Kidney epithelial cell (primary cell): ENCODE measurements at places on chromosomes 6 and 20. TPM values are rescaled to one million over a fixed set of nuclear protein-coding genes. Genes with fewer than 3 reads are reported as not detected.
A peak's percentile ranks its signal among the peaks of the same experiment; 100 is the strongest.

BPIFB4 gene
- not detected in 2 replicates for total RNA-seq

ARFGEF2 gene
- 34.0 and 38.9 TPM in 2 replicates for total RNA-seq

GRCh38 chr20:38108986-38109541 is 56.0 kb downstream of the TGM2 start:
- no peak for DNase-seq

CCN6 gene
- total RNA-seq = 1.0 and 1.5 TPM in 2 replicates

- peak; percentile 95 for DNase-seq
Measured at GRCh38 chr6:158869826-158870648, 50.9 kb upstream of the EZR start.

KHDC1L gene
- total RNA-seq = not detected in 2 replicates

VGLL2 gene
- total RNA-seq = not detected in 2 replicates

TSPO2 gene
- not detected in 2 replicates for total RNA-seq

PTCRA gene
- total RNA-seq = not detected in 2 replicates

CNBD2 gene
- total RNA-seq = 3.3 and 5.6 TPM in 2 replicates

NHLRC1 gene
- 3.1 and 4.5 TPM in 2 replicates for total RNA-seq

JAG1 gene
- 132 and 150 TPM in 2 replicates for total RNA-seq

GRCh38 chr6:159830501-159831372 is 30.7 kb downstream of the PNLDC1 start:
- DNase-seq = no peak

DNA sequence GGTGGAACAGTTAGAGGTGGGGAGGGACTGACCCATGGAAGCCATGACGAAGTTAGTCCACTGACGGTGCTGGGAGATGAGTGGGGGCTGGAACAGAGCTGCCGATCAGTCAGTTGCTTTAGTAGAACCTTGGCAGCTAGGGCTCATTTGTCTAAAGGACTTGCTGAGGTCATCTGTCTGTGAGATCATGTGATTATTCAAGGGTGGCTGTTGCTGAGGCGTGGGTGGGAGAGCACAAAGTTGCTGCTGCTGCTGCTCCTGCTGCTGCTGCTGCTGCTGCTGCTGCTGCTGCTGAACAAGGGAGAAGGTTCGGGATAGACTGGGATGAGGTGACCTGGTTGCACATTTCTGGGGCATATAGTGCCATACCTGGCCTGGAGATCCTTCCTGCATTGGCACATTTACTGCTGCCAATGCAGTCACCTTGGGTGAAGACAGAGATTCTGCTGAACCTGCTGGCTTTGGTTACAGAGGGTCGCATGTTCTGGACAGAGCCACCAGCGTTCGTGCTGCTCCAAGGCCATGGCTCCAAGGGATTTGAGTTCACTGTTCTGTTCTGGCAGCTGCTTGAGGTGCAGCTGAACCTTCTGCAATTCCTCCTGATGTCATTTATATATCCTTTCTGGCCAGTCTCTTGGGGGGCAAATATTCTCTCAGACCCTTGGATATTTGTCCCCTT is 840.5 kb downstream of the HACE1 start:
- DNase-seq = no peak

GABRR1 gene
- not detected in 2 replicates for total RNA-seq

DNA sequence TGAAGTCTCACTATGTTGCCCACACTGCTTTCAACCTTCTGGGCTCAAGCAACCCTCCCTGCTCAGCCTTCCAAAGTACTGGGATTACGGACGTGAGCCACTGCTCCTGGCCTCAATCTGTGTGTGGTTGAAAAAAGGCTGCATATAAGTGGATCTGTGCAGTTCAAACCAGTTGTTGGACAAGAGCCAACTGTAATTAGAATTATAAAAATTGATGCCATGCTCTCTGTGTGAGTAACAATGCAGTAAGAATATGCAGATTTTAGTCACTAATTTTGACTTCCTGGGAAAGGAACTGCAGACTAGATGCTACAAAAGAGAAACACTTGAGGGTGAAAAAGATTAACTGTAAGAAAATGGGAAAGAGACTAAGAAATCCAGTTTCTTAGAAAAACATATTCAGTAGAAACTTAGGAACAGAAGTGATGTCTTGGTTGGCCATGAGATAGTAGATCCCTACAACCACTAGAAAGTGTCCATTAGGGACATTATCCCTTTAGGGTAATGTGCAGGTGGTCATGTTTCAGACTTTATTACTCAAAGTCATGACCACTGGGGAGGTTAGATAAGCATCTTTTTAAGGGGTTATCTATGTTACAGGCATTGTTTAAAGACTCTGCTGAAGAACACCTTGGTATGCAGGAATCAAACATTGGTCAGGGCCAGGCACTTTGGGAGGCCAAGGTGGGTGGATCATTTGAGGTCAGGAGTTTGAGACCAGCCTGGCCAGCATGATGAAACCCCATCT is 26.3 kb downstream of the ITCH start:
- DNase-seq = no peak

DNA sequence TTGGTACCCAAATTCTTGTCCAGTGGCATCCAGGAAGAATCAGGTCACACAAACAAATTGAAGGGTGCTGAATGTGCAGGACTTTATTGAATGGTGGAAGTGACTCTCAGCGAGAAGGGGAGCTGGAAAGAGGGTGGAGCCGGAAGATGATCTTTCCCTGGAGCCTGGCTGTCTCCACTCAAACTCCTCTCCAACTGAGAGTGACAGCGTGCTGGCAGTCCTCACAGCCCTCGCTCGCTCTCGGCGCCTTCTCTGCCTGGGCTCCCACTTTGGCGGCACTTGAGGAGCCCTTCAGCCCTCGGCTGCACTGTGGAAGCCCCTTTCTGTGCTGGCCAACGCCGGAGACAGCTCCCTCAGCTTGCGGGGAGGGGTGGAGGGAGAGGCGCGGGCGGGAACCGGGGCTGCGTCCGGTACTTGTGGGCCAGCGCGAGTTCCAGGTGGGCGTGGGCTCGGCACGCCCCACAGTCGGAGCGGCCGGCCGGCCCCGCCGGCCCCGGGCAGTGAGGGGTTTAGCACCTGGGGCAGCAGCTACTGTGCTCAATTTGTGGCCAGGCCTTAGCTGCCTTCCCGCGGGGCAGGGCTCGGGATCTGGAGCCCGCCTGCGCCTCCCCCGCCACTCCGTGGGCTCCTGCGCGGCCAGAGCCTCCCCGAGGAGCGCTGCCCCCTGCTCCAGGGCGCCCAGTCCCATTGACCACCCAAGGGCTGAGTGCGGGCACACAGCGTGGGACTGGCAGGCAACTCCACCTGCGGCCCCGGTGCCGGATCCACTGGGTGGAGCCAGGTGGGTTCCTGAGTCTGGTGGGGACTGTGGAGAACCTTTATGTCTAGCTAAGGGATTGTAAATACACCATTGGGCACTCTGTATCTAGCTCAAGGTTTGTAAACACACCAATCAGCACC is 26.7 kb upstream of the MBOAT1 start:
- no peak for DNase-seq

DNA sequence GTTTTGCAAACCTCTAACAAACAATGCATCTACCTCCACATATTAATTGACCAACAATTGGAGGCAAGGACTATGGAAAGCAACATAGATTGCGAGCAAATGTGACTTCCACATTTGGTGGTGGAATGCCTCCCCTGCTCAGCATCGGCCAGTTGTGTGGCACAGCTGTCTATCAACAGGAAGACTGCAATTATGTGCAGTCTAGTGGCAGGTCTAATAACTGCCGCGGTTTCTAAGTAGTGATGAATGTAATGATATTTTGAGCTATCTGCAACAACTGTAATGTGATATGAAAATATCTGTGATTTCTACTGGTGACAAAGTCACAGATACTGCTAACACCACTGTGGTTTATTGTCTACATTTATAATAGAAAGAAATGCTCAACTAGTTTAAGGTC is 56.8 kb downstream of the NCR2 start:
- no peak for DNase-seq

HLA-DQB1 gene
- total RNA-seq = 24.5 and 28.2 TPM in 2 replicates

DNA sequence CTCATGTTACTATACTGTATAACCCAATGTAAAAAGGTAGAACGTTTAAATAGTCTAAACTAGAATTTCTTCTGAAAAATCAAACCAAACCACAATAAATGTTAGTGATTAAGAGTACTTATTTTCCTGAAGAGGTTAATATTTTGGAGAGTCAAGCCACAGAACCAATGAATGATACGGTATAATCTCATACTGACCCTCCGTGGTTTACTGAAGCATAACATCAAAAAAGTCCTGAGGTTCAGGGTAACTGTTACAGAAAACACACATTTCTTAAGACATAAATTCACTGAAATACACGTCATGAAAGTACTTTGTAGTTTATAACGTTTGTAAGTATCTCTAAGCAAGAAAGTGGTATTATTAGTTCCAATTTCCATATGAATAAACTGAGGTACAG is 28.9 kb downstream of the ESF1 start:
- DNase-seq = no peak

LTA gene
- total RNA-seq = 0.92 TPM in 1 of 2 replicates, not detected in the other

EGFL8 gene
- total RNA-seq = 2.6 and 5.1 TPM in 2 replicates

DNA sequence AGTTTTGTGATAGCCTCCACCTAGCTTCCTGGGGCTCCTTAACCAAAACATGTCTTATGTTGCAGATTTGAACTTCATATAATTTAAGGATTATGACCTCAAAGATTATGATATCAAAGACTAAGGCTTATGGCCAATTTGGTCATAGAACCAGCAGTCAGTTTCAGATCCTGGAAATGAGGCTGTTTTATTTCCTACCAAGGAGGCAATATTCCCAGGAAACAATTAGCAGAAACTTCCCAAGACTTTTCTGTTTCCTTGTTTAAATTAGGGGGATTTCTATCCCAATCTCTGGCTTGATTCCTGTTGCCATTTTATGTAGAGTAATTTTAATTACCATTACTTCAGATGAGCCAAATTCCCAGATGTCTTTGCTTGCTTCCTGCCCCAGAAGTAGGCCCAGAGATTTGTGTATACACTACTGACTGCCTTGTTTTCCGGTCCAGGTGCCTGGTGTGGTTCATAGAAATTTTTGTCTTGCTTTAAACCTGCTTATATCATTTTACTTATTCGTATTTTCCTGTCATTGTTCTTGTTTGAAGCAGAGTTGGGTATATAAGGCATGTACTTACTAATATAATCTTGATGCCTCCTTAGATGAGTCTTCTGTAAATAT is 119.2 kb upstream of the TMEM170B start:
- DNase-seq = no peak

SLC16A10 gene
- 1.0 and 1.4 TPM in 2 replicates for total RNA-seq

TINAG gene
- 0.75 and 1.3 TPM in 2 replicates for total RNA-seq

DNA sequence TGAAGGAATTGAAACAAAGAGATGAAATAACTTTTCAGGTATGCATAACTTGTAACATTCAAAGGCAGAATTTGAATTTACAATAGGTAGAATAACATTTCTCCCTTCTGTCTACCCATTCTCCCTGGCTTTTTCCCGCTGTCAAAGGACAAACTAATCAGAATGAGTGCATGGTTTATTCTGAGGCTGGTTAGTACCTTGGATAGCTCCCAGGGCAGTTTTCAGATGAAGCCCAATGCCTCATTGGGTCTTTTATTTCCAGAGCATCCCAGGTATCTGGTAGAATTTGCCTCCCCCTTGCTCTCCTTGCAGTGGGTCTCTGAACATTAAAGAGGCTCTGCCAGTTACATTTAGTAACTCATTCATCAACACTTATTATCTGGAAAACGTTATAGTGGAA is 665.5 kb downstream of the BCKDHB start:
- DNase-seq = peak; percentile 0

DNA sequence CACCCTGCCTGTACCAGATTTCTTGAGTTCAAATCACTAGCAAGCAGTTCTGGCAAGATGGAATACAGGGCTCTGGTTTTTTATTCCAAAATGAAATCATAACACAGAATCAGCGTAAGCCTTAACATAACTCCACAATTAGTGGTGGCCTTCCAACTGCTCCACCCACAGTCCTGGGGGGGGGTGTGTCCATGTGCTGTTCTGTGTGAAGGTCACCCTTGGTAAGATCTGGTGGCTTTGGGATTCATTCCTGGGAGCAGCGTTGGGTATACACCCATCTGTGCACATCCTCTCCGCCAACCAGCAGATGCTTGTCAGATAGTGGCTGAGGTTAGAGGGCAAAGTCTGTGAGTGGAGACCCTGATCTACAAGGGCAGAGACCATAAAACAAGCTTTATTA is 49.9 kb upstream of the CD83 start:
- DNase-seq = no peak

DNA sequence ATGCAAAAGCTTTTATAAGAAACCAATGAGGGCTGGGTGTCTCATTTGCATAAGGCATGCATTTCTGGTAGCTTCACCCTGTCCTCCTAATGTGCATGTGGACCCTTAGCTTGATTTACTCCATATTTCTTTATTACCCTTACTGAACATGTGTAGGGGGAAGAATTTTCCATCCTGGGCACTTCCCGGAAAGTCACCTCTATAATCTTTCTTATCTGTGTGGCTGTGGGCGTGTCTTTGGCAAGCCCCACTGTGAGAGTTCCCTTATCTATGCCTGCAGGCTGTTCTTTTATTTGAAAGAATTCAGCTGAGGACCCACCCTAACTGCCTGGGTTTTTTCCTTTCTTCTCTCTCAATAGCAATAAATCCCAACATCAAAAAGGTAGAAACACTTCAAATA is 627.8 kb downstream of the DOK5 start:
- no peak for DNase-seq

GPR63 gene
- 1.5 and 1.8 TPM in 2 replicates for total RNA-seq

SMPDL3A gene
- 6.3 and 6.8 TPM in 2 replicates for total RNA-seq

DNAH8 gene
- not detected in 2 replicates for total RNA-seq

BPI gene
- not detected in 2 replicates for total RNA-seq

SAPCD1 gene
- total RNA-seq = 1.1 and 2.2 TPM in 2 replicates

DNA sequence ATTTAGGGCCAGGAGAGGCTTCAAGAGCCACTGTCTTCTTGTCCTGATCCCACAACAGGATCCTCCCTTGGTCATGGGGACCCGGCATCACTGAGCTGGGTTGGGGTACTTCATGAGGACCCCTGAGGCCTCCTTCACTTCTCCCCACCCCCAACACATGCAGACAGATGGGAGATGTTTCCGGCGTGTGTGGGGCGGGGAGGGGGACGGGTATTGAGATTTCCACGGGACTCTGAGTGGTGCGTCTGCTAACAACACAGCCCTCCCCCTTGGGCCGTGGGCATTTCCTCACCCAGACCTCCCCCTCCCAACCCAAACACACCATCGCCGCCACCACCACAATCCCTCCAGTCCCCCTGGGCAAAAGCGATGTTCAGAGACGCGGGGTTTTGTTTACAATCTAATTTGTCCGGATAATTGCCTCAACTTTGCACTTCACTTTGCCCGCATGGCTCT is 906 bp upstream of the FOXP4 start:
- DNase-seq = no peak
